ENCODE measurements at places on chromosomes 3 and 15.

GRCh38 chr15:81758818-81759284 lies 287.0 kb downstream of the MEX3B start:
- no peak for DNase-seq

- no peak for DNase-seq
These were observed 14.9 kb upstream of the ZXDC start for GRCh38 chr3:126490619-126491018.

DNA sequence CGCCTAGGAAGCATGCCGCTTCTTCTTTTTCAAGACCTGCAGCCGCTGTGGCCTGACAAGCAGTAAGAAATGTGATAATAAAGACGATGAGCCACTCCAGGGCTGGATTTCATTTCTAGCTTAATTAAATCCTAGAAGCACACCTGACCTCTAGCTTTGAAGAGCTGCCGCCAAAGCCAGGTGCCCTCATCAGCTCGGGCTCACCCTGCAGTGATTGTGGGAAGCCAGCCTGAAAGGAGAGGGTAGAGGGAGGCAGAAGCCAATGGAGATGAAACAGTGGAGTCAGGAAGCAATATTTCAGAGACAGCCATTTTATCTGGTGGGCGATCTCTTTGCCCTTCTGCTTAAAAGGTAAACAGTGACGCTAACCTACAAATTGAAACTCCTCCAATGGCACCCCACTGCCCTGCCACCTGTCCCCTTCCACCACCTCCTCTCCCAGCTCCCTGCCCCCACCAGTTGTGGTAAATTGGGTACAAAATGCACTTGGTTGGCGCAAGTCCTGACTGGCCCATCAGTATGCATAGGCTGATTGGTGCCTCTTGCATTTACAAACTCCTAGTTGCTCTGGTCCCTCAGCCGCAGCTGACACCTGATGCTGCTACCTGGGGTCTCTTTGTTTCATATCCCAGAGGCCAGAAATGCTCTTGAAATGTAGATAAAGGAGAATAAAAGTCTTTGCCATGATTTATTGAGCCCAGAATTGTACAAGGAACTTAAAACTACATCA lies 385.3 kb downstream of the PDCD6IP start:
- DNase-seq: no peak

GRCh38 chr15:65790694-65791334 lies 1.3 kb downstream of the DENND4A start:
- DNase-seq: no peak

- DNase-seq: peak; percentile 21
These were observed 150.7 kb downstream of the OPA1 start for GRCh38 chr3:193743702-193744047.

- no peak for DNase-seq
These were observed 5.2 kb downstream of the ANAPC13 start for GRCh38 chr3:134480546-134480945.

- no peak for DNase-seq
These were observed 89.7 kb downstream of the NR1I2 start for GRCh38 chr3:119871571-119871970.

DNA sequence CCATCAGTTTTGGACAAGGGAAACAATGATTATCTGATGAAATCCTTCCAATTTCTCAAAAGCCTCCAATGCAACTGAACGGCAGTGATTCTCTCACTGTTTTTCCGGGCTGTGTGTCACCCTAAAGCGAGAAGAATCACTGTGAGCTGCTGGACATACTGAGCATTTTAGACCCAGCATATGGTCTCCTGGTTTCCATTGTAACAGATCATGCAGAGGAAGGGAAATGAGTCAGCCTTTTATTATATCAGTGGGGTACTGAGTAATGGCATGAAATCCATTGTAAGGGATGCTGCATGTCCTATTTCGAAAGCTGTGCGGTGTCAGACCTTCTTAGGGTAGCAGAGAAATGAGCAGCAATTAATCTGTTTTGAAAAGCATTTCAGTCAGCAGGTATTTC lies 287.1 kb downstream of the IL5RA start:
- no peak for DNase-seq

DNA sequence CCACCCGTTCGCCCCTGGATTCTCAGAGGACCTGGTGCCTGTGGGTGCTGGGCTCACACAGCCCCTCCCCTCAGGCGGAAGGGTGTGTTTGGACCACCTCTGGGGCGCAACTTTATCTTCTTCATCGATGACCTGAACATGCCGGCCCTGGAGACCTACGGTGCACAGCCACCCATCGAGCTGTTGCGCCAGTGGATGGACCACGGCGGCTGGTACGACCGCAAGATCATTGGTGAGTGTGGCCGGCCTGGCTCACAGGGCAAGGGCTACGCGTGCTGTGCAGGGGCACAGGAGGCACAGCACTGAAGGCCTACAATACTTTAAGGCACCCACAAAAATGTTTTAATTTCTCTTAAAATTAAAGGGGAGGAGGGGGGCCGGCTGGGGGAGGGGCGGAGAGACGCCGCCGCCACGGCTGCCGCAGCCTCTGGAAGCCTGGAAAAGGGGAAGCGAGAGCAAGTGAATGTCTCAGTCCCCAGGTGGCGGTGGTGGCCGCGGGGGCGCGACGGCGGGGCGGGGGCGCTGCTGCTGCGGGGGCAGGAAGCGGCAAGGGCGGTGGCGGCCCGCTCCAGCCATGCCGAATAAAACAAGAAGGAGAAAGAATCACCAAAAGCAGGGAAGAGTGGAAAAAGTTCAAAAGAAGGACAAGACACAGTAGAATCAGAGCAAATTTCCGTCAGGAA lies 56.8 kb downstream of the DNAH1 start:
- peak; percentile 16 for DNase-seq

DNA sequence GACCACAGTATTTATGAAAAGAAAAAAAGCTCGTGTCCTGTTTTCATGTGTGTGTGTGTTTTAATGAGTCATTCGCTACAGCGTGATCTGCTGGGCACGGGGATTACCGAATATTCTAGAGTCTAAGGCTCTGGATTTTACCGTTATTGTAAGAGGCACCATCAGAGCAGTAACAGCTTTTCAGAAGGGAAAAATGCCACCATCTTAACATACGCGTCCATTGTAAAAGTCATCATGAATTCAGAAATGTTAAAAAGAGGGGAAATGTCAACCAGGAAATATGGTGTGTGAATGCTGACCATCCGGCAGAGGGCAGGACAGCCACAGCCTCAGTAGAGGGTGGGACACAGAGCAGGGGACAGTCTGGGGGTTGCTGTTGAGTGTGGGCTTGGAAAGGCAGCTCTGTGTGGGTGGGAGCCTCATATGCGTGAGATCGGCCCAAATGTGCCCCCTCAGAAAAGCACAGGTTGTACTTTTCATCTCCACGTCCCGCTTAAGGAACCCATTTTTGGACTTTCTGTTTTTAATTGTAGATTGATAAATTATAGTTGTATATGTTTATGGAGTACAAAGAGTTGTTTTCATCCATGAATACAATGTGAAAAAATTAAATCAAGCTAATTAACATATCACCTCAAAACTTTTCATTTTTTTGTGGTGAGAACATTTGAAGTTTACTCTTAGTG lies 69.6 kb downstream of the ASB7 start:
- no peak for DNase-seq

DNA sequence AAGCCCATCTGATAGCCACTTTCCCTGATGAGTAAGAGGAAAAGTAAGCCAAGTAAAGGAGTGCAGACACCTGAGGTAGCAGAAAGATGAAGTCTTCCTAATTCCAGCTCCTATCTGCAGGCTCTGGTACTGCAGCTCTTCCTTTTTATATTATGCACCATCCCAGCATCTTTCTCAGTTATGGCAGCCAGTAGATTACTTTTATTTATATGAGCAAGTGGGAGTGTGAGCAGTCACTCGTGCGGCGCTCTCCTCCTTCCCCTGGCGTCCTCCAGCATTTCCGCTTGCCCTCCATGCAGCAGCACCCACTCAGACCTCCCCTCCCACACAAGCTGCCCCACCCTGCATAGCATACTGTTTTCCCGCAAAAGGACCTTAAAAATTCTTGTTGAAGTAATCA lies 465.9 kb upstream of the DPPA4 start:
- DNase-seq: no peak

- no peak for DNase-seq
These were observed 74.7 kb downstream of the SPATA16 start for GRCh38 chr3:173066044-173067004.

DNA sequence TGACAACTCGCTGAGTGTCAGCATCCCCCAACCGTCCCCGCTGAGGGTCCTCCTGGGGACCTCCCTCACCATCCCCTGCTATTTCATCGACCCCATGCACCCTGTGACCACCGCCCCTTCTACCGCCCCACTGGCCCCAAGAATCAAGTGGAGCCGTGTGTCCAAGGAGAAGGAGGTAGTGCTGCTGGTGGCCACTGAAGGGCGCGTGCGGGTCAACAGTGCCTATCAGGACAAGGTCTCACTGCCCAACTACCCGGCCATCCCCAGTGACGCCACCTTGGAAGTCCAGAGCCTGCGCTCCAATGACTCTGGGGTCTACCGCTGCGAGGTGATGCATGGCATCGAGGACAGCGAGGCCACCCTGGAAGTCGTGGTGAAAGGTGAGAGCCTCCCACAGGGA lies 35.4 kb downstream of the ACAN start:
- no peak for DNase-seq

DNA sequence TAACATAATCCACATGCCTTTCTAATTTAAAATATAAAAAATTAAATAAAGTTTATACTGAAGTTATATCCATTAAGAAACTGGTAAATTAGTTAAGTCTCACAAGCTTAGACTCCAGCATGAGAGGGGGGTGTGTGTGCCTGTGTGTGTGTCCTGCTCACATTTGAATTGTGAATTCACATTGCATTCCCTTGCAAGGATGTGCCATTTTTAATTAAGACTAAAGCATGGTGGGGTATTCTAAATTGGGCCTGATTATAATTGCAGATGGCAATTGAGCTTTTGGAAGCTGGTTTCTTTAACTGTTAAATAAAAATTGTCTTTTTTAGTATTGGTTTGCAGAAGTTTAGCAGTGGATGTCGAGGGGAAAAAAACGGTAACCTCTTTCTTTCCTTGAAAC lies 56.9 kb downstream of the PTPRG start:
- no peak for DNase-seq

GRCh38 chr3:96070678-96071077 lies 743.7 kb upstream of the EPHA6 start:
- no peak for DNase-seq

- DNase-seq: peak; percentile 13
These were observed 103.3 kb upstream of the PRTG start for GRCh38 chr15:55846116-55846707.

GRCh38 chr3:31704591-31705179 lies 172.0 kb downstream of the STT3B start:
- DNase-seq: peak; percentile 64

DNA sequence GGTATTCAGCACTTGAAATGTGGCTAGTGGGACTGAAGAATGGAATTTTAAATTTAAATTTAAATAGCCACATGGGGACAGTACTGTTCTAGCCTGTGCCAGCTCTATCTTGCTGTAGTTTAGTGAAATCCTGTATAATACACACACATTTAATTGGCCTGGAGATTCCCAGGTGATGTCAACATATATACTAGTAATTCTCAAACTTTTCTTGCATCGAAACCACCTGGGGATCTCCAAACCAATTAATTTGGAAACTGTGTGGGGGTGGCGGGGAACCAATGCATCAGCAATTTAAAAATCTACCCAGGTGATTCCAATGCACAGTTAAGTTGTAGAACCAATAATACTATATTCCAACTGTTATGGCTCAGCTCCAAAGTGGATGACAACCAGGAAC lies 228.9 kb upstream of the MRPL3 start:
- peak; percentile 72 for DNase-seq

- no peak for DNase-seq
These were observed 39.4 kb downstream of the FOXL2 start for GRCh38 chr3:138907539-138907938.

GRCh38 chr3:11118181-11118682 lies 36.1 kb upstream of the HRH1 start:
- DNase-seq: no peak

GRCh38 chr3:98589331-98590036 lies 3.9 kb downstream of the CPOX start:
- no peak for DNase-seq

DNA sequence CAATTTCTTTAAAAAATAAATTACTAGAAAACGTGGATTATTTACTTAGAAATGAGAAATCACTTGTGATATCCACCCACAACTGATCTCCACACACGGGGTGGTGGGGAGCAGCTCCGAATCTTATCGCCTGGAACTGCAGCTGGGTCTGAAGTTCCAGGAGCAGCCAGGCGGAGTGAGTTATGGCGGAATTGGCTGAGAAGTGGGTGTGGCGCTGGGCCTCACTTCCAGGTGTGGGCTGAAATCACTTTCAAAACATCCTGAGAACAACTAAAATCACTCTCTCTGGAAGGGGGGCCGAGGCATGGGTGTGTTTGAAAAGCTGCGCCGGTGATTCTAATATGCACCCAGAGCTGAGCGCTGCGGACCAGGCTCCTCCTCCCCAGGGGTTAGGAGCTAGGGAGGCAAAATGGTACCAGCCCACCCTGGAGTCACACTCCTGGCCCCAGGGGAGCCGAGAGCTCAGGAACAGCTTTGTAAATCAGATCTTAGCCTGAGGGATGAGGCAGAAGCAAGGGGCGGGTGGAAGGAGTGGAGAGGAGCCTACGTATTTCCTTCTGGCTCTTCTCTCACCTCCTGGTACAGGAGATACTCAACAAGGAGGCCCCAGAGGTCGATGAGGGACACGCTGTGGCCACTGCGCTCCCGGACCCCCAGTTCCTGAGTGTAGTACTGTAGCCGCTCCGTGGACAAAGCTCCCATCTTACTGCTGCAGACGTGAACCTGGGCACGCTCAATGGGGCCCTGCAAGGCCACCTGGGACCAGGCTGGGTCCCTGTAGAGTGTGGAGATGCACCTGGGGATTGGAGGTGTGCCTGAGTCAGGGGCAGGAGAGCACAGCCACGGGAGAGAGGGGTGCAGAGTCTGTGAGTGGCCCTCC lies 9.6 kb downstream of the PLA2G4F start:
- DNase-seq: no peak

DNA sequence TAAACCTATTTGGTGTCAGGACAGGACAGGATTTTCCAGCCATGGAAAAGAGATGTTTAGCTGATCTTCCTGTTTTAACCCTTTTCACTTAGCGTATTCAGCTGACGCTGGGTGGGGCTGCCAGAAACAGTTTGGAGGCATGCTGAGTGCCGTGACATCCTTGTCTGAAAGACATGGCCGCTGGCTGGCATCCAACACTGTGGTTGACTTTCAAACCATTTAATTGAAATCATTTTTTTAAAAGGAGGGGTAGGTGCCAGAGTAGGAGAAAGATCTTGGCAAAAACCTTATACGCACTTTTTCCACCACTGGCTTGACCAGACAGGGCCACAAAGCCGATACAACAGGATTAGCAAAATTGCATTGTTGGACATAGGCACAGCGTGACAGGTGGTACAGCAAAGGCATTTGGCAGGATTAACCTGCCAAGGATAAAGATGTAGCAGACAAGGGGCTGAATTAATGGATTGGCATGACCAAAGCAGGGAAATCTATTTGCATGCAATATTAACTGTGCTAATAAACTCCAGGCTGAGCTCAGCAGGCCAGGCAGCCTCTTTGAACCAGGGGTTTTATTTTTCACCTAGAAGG lies 131.8 kb upstream of the TOPAZ1 start:
- no peak for DNase-seq

- DNase-seq: peak; percentile 33
These were observed 375 bp downstream of the HEG1 start for GRCh38 chr3:125055331-125055912.

Data from activated CD4-positive, alpha-beta memory T cell treated with anti-CD3 and anti-CD28 coated beads for 36 hours (primary cell).